GM23338 (cell line): ENCODE measurements at places on chromosomes 5 and 9. TPM values are rescaled to one million over a fixed set of nuclear protein-coding genes. Genes with fewer than 3 reads are reported as not detected.

SHROOM1 gene
- total RNA-seq = 4.3 and 5.4 TPM in 2 replicates

MCTP1 gene
- total RNA-seq = 4.2 and 13.6 TPM in 2 replicates

PCDHGA9 gene
- total RNA-seq = 5.5 and 7.8 TPM in 2 replicates

NOXA1 gene
- 0.59 and 0.62 TPM in 2 replicates for total RNA-seq

EIF4E1B gene
- total RNA-seq = 0.17 TPM in 1 of 2 replicates, not detected in the other

RELL2 gene
- 30.6 and 34.6 TPM in 2 replicates for total RNA-seq

SLC34A1 gene
- total RNA-seq = 0.31 TPM in 1 of 2 replicates, not detected in the other

ADAMTS19 gene
- 27.4 and 37.9 TPM in 2 replicates for total RNA-seq

CDH18 gene
- total RNA-seq = 0.66 and 1.3 TPM in 2 replicates

PDZD2 gene
- 16.9 and 19.8 TPM in 2 replicates for total RNA-seq

SPINK13 gene
- not detected in 2 replicates for total RNA-seq

LSM11 gene
- total RNA-seq = 3.8 and 3.9 TPM in 2 replicates

EPB41L4B gene
- 32.2 and 34.4 TPM in 2 replicates for total RNA-seq

EPB41L4A gene
- total RNA-seq = 3.4 and 6.0 TPM in 2 replicates

LCP2 gene
- total RNA-seq = 0.35 and 0.38 TPM in 2 replicates

APC gene
- total RNA-seq = 45.3 and 62.9 TPM in 2 replicates

REEP2 gene
- total RNA-seq = 23.0 and 29.8 TPM in 2 replicates

FBP2 gene
- not detected in 2 replicates for total RNA-seq

PCDHGA4 gene
- 4.2 and 7.2 TPM in 2 replicates for total RNA-seq

ANXA1 gene
- 2.2 and 4.9 TPM in 2 replicates for total RNA-seq

EQTN gene
- total RNA-seq = 0.24 TPM in 1 of 2 replicates, not detected in the other

TRIM36 gene
- 10.1 and 14.1 TPM in 2 replicates for total RNA-seq

PLCXD3 gene
- 0.03 TPM in 1 of 2 replicates, not detected in the other for total RNA-seq

PAEP gene
- total RNA-seq = not detected in 2 replicates

SLC28A3 gene
- not detected in 2 replicates for total RNA-seq

PDE8B gene
- total RNA-seq = 0.45 and 0.54 TPM in 2 replicates

ZNF300 gene
- 22.3 and 25.9 TPM in 2 replicates for total RNA-seq

ADAMTS16 gene
- 14.3 and 15.4 TPM in 2 replicates for total RNA-seq

IFNE gene
- 0.21 and 0.35 TPM in 2 replicates for total RNA-seq

QRFP gene
- not detected in 2 replicates for total RNA-seq

PTGR1 gene
- total RNA-seq = 21.9 and 24.7 TPM in 2 replicates

ANKS6 gene
- total RNA-seq = 35.4 and 59.0 TPM in 2 replicates
